Astrocyte (in vitro differentiated cells and primary cell): ENCODE measurements at places on chromosomes 2 and 18. TPM values are rescaled to one million over a fixed set of nuclear protein-coding genes. Genes with fewer than 3 reads are reported as not detected.

Gene FSHR
- total RNA-seq, result 0.30 and 0.38 TPM in 2 replicates

DNA sequence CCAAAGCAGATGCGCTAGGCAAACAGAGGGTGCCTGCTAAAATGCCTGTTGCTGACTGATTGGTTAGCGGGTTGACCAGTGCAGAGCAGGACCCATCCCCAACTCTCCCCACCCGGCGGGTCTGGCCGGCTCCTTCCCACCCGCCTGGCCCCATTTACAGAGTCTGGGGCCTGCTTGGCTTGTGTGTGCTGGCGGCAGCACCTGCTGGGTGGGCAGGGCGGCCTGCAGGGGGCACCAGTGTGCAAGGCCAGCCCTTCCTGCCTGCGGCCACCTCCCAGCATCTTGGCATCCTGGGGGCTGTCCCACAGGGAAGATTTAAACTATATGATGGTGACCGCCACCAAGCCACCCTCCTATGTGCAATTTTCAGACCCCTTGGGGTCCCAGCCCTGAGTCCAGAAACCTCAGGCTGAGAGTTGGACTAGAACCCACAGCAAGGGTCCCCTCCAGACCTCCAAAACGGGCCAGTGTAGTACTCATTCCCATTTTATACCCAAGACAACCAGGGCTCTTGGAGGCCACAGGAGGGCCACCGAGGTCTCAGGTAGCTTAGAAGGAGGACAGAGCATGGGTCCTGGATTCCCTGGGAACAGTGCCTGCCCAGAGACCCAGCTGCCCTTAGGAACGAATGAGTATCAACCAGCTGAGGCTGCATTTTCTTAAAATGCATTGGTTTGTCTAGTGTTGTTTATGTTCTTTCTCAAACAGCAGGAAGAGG, 173.6 kb downstream of the SMAD7 start:
- no peak overlapping the region for H3K27ac ChIP-seq
- H3K27me3 ChIP-seq, result no peaks in the 10 kb centered on the region
- peaks cover 3% of the 10 kb centered on the region for H3K36me3 ChIP-seq
- no peak overlapping the region for H3K4me3 ChIP-seq

DNA sequence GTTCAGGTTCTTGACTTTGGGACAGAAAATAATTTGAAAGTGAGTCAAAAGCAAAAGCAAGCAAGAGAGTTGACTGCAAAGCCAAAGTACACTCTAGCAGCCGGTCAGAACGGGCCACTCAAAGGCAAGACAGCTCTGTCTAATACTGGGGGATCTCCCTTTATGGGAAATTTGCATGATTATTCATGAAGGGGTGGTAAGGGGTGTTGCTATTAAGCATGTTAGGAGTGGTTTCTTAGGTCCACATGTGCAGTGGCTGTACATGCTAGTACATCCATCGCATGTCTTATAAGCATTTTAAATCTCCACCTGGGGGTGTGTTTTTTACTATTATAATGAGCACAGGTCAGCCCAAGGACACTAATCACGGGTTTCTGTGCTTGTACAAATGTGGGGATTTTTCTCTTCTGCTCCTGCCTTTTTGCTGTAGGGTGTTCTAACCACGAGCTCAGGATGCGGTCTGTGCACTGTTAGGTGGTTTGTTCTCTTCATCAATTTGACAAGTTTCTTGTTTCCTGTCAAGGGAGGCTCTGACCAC, 60.2 kb upstream of the SPP2 start:
- H3K4me1 ChIP-seq, result peaks cover 13% of the 10 kb centered on the region
- peak; percentile 34 for DNase-seq
- no peak overlapping the region for H3K4me3 ChIP-seq
- no peaks in the 10 kb centered on the region for H3K36me3 ChIP-seq
- no peak overlapping the region for H3K27ac ChIP-seq
- no peaks in the 10 kb centered on the region for H3K27me3 ChIP-seq

DNA sequence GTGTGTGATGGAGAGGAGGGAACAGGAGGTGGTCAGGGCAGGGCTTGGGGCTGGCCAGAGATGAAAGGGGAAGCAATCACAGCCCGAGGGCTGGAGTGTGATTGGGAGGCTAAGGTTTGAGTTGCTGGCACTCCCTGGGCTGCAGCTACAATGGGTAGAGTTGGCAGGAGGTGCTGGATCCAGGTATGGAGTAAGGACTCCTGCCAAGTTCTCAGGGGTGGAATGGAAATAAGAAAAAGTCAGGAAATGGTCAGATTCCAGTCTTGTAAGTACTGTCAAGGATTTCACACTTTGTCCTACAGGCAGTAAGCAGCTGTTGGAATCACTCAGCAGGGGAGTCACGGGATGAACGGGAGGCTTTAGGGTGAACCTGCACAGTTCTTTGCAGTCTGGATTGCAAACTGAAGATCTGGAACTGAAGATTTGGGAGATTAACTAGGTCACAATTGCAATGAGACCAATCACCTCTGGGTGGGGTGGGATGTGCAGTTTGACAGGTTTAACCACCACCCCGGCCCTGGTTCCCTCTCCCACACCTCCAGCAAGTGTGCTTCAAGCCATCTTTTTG, 10.9 kb upstream of the INPP5D start:
- H3K36me3 ChIP-seq, result no peaks in the 10 kb centered on the region
- no peaks in the 10 kb centered on the region for H3K4me1 ChIP-seq

DNA sequence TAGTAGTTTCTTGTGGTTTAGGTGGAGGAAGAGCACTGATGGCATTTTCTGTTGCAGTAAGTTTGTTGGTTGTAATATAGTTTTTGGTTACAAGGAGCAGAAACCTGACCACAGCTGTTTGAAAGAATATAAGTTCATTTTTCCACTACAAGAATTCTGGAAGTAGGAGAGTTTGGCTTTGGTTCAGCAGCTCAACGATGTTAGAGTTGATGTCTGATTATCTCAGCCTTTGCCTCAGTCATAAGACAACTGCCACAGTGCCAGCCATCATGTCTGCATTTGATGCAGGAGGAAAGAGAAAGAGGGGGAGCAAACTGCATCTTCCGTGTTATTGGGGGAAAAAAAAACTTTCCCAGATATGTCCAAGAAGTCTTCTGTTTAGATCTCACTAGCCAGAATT, 119.1 kb downstream of the LYPD1 start:
- no peaks in the 10 kb centered on the region for H3K27me3 ChIP-seq
- peak; percentile 60 for DNase-seq
- no peak overlapping the region for H3K27ac ChIP-seq
- H3K4me3 ChIP-seq, result no peak overlapping the region
- H3K36me3 ChIP-seq, result no peaks in the 10 kb centered on the region

- no peak for DNase-seq
- H3K4me1 ChIP-seq, result peaks cover 11% of the 10 kb centered on the region
- no peak overlapping the region for H3K4me3 ChIP-seq
- no peaks in the 10 kb centered on the region for H3K36me3 ChIP-seq
- no peaks in the 10 kb centered on the region for H3K27me3 ChIP-seq
- no peak overlapping the region for H3K27ac ChIP-seq
These were observed 107.9 kb upstream of the GPC1 start for GRCh38 chr2:240327566-240327965.

- H3K4me1 ChIP-seq, result no peaks in the 10 kb centered on the region
- no peak for DNase-seq
- no peak overlapping the region for H3K27ac ChIP-seq
- no peaks in the 10 kb centered on the region for H3K27me3 ChIP-seq
- H3K36me3 ChIP-seq, result no peaks in the 10 kb centered on the region
These were observed 95.1 kb downstream of the MRO start for GRCh38 chr18:50724751-50725151.

DNA sequence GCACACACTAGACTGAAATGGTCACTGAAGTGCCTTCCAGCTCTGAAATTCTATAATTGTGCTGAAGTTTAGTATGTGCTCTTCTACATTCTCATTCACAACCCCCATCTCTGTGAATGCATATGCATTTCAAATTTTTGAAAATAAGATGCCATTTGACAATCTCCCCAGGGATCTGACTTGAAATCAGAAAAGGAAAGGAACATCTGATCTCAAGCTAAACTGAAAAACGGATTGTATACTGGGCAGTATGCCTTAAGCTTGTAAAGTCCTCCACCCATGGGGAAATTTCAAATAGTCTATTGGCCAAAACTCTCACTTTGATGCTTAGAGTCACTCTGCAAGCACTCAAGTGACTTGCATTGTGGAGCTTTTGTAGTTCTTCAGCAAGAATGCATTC, 22.9 kb downstream of the FAP start:
- H3K27ac ChIP-seq, result no peak overlapping the region
- H3K4me3 ChIP-seq, result no peak overlapping the region
- DNase-seq, result no peak
- no peaks in the 10 kb centered on the region for H3K27me3 ChIP-seq

DNA sequence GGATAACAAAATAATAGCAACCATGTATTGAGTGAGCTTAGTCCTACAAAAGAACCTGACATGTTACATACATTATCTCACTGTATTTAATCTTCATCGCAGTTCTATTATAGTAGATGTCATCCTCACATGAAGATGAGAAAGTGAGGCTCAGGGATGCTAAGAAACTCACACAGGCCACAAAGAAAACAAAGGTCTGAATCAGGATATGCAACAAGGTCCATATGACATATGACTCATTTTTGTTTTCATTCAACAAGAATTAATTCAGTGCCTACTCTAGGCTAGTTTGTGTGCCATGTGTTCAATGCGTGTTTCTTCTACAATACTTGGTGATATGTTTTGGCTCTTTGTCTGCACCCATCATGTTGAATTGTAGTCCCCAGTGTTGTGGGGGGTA, 219.7 kb upstream of the EPHA4 start:
- no peaks in the 10 kb centered on the region for H3K27me3 ChIP-seq
- H3K4me3 ChIP-seq, result no peak overlapping the region
- DNase-seq, result peak; percentile 42
- no peaks in the 10 kb centered on the region for H3K36me3 ChIP-seq
- no peak overlapping the region for H3K27ac ChIP-seq
- no peaks in the 10 kb centered on the region for H3K4me1 ChIP-seq

Gene GREB1
- total RNA-seq, result 9.3 and 14.5 TPM in 2 replicates

Gene C2orf78
- not detected in 2 replicates for total RNA-seq

DNA sequence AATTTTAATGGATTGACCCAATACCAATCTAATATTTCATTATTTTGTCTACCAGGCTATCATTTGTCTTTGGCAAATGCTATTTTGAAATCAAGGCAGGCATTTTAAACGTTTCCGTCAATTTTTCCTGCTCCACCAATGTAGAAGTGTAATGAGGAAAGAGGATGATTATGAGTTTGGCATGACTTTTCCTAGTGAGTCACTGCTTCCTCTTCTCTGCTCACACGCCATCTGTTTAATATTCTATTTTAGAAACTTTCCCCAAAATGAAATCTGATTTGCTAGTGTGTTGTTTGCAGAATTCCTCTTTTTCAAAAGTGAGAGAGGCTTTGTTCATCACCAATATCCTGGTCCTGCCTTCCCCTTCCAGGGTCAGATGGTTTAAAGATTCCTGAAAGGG, 42.5 kb upstream of the PID1 start:
- H3K4me1 ChIP-seq, result peaks cover 4% of the 10 kb centered on the region
- H3K27ac ChIP-seq, result no peak overlapping the region
- H3K36me3 ChIP-seq, result no peaks in the 10 kb centered on the region

DNA sequence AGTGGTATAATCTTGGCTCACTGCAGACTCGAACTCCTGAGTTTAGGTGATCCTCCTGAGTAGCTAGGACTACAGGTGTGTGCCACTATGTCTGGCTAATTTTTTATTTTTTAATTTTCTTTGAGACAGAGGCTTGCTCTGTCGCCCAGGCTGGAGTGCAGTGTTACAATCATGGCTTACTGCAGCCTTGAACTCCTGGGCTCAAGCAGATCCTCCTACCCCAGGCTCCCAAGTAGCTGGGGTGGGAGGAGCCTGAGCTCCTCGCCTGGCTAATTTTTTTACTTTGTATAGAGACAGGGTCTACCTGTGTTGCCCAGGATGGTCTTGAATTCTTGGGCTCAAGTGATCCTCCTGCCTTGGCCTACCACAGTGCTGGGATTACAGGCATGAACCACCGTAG, 62.5 kb downstream of the BABAM2 start:
- H3K4me3 ChIP-seq, result no peak overlapping the region
- no peak for DNase-seq
- H3K27ac ChIP-seq, result no peak overlapping the region
- peaks cover 23% of the 10 kb centered on the region for H3K4me1 ChIP-seq
- no peaks in the 10 kb centered on the region for H3K36me3 ChIP-seq

GRCh38 chr18:926946-927345, 22.3 kb downstream of the ADCYAP1 start:
- no peak overlapping the region for H3K4me3 ChIP-seq
- DNase-seq, result peak; percentile 36
- H3K27ac ChIP-seq, result no peak overlapping the region
- H3K4me1 ChIP-seq, result no peaks in the 10 kb centered on the region

DNA sequence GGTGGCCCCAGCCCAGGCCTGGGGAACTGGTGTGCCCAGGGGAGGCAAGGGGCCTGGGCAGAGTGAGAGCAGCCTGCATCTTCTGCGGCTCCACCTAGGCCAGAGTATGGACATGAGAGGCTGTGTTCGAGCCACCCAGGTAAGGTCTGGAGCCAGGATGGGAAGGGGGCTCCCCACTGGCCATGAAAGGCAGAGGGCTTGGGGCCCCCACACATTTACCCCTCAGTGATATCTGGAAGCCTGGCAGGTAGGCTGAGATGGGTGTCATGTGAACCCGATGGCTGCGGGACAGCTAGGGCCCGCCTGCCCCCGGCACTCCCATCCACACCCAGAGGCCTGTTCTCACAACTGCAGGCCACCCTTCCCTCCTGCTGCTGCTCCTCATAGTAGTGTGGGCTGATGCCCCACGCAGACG, 13.2 kb downstream of the ADRA2B start:
- H3K36me3 ChIP-seq, result no peaks in the 10 kb centered on the region
- no peaks in the 10 kb centered on the region for H3K27me3 ChIP-seq
- H3K4me3 ChIP-seq, result no peak overlapping the region
- DNase-seq, result no peak

Gene SPRED2
- 47.3 and 55.2 TPM in 2 replicates for total RNA-seq

DNA sequence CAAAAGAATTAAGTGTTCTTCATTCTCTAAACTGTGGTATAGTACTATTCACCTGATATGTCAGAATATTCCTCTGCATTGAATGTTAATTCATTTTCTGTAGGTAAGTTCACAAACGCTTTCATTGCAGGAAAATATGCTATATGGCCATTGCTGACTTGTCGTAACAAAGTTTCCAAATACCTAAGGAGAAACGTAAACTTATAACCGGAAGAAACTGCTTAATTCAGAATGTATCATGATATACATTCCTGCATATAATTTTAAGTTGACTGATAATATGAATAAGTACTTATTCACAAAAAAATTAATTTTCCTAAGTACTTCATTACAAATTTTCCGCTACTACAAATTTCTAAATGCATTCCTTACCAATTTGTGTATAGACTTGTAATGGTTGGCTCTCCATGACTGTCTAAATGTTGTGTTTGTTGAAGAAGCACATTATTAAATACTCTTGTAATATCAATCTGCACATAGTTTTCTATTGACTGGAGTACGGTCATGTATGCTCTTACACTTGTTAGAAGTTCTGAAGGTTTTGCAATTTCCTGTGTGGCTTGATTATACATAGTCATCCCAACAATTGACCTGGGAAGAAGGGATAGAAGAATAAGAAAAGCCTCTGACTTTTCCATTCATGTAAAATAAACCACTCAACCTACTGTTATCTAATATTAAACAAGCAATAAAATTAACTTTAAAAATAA, 85.4 kb downstream of the NCKAP1 start:
- H3K27ac ChIP-seq, result no peak overlapping the region
- peaks cover 15% of the 10 kb centered on the region for H3K36me3 ChIP-seq
- no peaks in the 10 kb centered on the region for H3K27me3 ChIP-seq
- peak; percentile 62 for DNase-seq

- H3K27ac ChIP-seq, result no peak overlapping the region
- H3K36me3 ChIP-seq, result no peaks in the 10 kb centered on the region
These were observed 4.9 kb downstream of the STAT4 start for GRCh38 chr2:191145769-191146471.

- no peak overlapping the region for H3K4me3 ChIP-seq
- no peaks in the 10 kb centered on the region for H3K36me3 ChIP-seq
- no peaks in the 10 kb centered on the region for H3K4me1 ChIP-seq
These were observed 532.7 kb upstream of the POU3F3 start for GRCh38 chr2:104321116-104321795.

Gene TMEM178A
- total RNA-seq, result 28.7 and 41.6 TPM in 2 replicates
